Right hindlimb (tissue), 1 donor: ENCODE measurements at places on chromosomes 2 and 18.

- no peak for DNase-seq
These were observed 149.4 kb downstream of the EPHA4 start for GRCh38 chr2:221422516-221423209.

GRCh38 chr2:70820499-70820898 lies at the start of gene CLEC4F:
Gene CLEC4F (minus strand): TSS chr2:70820599. CDS start chr2:70820523, 76 bp downstream.
- no peak for DNase-seq

GRCh38 chr18:11119550-11119949 lies 29.8 kb downstream of the PIEZO2 start:
- DNase-seq, result no peak

DNA sequence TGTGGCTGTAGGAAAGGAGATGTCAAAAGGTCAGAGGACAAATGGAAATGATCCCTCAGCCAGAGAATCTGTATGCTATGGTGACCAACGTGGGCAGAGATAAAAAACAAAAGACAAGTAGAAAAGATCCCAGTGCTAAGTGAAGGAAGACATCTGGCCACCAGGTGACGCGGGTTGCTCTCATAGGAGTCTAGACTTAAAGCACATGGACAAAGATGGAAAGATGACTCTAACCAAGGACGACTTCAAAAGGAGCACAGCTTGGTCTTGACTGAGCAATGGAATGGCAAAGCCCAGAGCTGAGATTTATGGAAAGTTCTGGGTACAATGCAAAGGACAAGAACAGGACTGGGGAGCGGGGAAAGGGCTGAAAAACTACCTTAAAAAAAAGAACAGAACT lies 96.8 kb downstream of the CLIP4 start:
- no peak for DNase-seq

DNA sequence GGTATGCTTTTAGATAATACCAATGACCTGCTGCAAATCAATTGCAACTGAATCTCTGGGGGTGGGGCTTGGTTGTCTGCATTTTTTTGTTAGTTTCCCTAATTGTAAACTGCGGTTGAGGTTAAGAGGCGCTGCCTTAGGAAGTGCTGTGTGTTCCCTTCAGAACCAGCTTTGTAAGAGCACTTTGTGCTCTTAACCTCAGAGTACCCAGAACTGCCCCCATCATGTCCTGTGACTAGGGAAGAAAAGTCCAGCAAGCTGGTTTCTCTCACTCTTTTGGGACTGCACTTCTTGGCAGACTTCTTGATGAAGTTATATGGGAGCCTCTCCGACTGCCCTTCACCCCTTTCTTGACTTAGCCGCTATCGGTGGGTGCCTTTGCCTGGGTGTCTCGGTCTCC lies 245.5 kb upstream of the CXCR4 start:
- DNase-seq, result no peak
